Uterus (tissue), 4 donors: ENCODE measurements at places on chromosomes 2 and 18. TPM values are rescaled to one million over a fixed set of nuclear protein-coding genes. Genes with fewer than 3 reads are reported as not detected.
A peak's percentile ranks its signal among the peaks of the same experiment; 100 is the strongest.

Gene FOXD4L1
- total RNA-seq = not detected

Gene DNPEP
- total RNA-seq = 39.4 TPM

DNA sequence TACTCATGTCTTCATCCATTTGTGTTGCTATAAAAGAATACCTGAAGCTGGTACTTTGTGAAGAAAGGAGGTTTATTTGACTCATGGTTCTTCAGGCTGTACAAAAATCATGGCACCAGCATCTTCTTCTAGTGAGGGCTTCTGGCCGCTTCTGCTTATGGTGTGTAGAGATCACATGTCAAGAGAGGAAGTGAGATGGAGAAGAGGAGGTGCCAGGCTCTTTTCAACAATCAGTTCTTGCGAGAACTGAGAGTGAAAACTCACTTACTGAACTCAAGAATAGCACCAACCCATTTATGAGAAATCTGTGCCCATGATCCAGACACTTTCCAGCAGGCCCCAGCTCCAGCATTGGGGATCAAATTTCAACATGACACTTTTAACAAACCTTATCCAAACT lies 30.0 kb upstream of the BARD1 start:
- DNase-seq = no peak

DNA sequence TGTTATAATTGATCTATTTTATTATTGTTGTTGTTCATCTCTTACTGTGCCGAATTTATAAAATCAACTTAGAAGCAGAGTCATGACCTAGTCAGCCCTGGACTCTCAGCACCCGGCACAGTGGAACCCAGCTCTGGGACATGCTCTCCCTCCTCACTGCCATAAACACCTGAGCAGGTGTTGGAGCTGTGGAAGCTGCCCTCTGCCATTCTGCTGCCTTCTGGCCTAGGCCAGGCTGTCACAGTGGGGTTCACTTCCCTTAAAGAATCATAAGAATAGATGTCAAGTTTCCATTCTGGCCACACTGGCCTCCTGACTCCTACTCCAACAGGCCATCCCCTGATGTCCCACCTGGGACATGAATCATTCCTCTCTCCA lies 192.2 kb downstream of the ZFP36L2 start:
- DNase-seq = peak; percentile 9

DNA sequence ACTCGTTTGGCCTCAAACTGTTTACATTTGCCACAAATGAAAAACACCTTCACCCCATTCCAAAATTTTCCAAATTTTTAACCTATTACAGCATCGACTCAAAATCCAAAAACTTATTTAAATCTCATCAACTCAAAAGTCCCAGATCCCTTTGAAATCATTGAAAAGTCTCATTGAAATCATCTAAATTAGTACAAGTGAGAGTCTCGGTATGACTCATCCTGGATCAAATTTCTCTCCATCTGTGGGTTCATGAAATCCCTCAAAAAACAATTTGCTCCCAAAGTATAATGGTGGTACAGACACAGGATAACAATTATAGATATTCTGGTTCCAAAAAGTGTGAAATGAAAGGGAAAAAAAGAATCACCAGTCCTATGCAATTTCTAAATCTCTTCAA lies 65.1 kb downstream of the LRP1B start:
- no peak for DNase-seq

- DNase-seq = no peak
These were observed 39.6 kb downstream of the MBD2 start for GRCh38 chr18:54184836-54185235.
